Left lung (tissue), 14 donors: ENCODE measurements at places on chromosomes 6 and 20. TPM values are rescaled to one million over a fixed set of nuclear protein-coding genes. Genes with fewer than 3 reads are reported as not detected.

GRCh38 chr20:4052139-4052480 is 36.8 kb upstream of the RNF24 start:
- H3K27me3 ChIP-seq, result no peaks in the 10 kb centered on the region
- no peaks in the 10 kb centered on the region for H3K36me3 ChIP-seq
- H3K4me1 ChIP-seq, result peaks cover 5% of the 10 kb centered on the region
- peak overlapping the region; percentile 13 for H3K27ac ChIP-seq
- no peak for DNase-seq
- H3K4me3 ChIP-seq, result no peak overlapping the region

GRCh38 chr6:138271451-138271850 is 53.2 kb upstream of the PBOV1 start:
- H3K4me1 ChIP-seq, result no peaks in the 10 kb centered on the region
- no peaks in the 10 kb centered on the region for H3K27me3 ChIP-seq
- H3K4me3 ChIP-seq, result no peak overlapping the region
- no peak for DNase-seq

DNA sequence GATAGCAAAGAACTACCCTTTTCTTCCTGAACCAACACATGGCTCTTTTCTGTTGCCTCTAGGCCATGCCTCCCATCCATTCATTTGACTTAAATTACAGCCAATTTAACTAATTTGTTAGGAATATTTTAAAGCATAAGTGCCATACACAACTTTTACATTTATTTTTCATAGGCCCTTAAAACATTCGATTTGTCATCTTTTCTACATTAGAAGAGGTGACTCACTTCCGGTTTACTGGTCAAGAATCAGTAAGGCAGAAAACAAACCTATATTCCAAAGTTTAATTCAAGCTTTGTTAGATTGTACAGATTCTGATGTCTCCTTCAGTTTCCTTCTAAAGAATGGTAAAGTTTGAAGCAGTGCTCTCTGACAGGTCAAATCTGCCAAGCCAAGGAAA is 344.3 kb downstream of the SAMD5 start:
- no peak overlapping the region for H3K27ac ChIP-seq
- no peak overlapping the region for H3K4me3 ChIP-seq
- H3K27me3 ChIP-seq, result no peaks in the 10 kb centered on the region
- no peak for DNase-seq
- no peaks in the 10 kb centered on the region for H3K4me1 ChIP-seq

- H3K27me3 ChIP-seq, result no peaks in the 10 kb centered on the region
- no peak overlapping the region for H3K4me3 ChIP-seq
- no peaks in the 10 kb centered on the region for H3K4me1 ChIP-seq
- no peak overlapping the region for H3K27ac ChIP-seq
- peak; percentile 10 for DNase-seq
Observed at GRCh38 chr6:144922120-144922722, 637.1 kb downstream of the UTRN start.

- no peak overlapping the region for H3K27ac ChIP-seq
- no peak for DNase-seq
- no peaks in the 10 kb centered on the region for H3K27me3 ChIP-seq
- no peak overlapping the region for H3K4me3 ChIP-seq
Observed at GRCh38 chr6:80639181-80639629, 532.7 kb downstream of the BCKDHB start.

- peaks cover 48% of the 10 kb centered on the region for H3K4me1 ChIP-seq
- DNase-seq, result peak; percentile 36
- H3K27ac ChIP-seq, result peak overlapping the region; percentile 84
- H3K4me3 ChIP-seq, result peak overlapping the region; percentile 69
- no peaks in the 10 kb centered on the region for H3K36me3 ChIP-seq
- peaks cover 72% of the 10 kb centered on the region for H3K27me3 ChIP-seq
Observed at GRCh38 chr6:45422503-45423110, 44.9 kb upstream of the SUPT3H start.

B4GALT5 gene
- polyA plus RNA-seq, result 46.2 TPM

DNA sequence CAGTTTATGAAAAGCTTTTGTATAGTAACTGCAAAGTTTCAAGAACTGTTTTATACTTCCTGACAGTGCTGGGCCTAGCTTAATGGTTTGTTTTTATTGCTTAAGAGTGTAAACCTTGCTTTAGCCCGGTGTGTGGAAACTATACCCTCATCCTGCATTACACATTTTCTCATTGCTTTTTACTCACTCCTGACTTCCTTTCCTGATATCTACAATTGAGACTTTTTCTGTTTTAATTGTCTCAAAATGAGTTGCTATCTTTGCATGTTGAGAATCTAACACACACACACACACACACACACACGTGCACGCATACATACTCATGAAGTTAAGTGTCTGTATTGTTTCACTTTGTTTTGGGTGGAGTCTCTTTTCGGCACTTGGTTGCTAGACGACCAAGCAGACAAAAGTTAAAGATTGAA is 16.7 kb downstream of the BMP2 start:
- H3K4me3 ChIP-seq, result no peak overlapping the region
- H3K27ac ChIP-seq, result peak overlapping the region; percentile 60
- no peak for DNase-seq
- H3K36me3 ChIP-seq, result no peaks in the 10 kb centered on the region

SLC22A2 gene
- 0.14 TPM for polyA plus RNA-seq

DNA sequence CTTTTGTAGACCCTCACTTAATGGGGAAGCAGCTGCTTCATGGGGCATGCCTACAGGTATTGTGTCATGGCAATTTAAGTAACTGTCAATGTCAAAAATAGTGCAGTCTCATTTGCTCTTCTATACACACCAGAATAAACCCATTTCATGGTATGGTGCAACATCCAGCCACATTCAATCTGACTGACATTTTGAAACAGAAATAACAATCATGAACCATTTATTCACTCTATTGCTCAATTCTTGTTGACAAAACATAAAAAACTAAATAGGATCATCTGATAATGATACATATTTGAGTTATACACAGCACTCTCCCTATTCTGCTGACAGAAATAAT is 122.9 kb downstream of the MAP7 start:
- no peaks in the 10 kb centered on the region for H3K4me1 ChIP-seq
- H3K36me3 ChIP-seq, result no peaks in the 10 kb centered on the region
- H3K27me3 ChIP-seq, result no peaks in the 10 kb centered on the region
- H3K27ac ChIP-seq, result no peak overlapping the region
- H3K4me3 ChIP-seq, result no peak overlapping the region
- no peak for DNase-seq

MEI4 gene
- polyA plus RNA-seq, result 0.05 TPM

GRCh38 chr6:166648846-166649245 is 21.8 kb upstream of the RPS6KA2 start:
- no peaks in the 10 kb centered on the region for H3K4me1 ChIP-seq
- H3K36me3 ChIP-seq, result no peaks in the 10 kb centered on the region
- no peak overlapping the region for H3K4me3 ChIP-seq
- H3K27ac ChIP-seq, result no peak overlapping the region
- DNase-seq, result no peak

UBD gene
- 0.25 TPM for polyA plus RNA-seq

GRCh38 chr6:38658418-38659167 is 18.9 kb upstream of the BTBD9 start:
- no peaks in the 10 kb centered on the region for H3K27me3 ChIP-seq
- H3K27ac ChIP-seq, result no peak overlapping the region
- H3K4me1 ChIP-seq, result no peaks in the 10 kb centered on the region
- no peak overlapping the region for H3K4me3 ChIP-seq

- H3K27me3 ChIP-seq, result no peaks in the 10 kb centered on the region
- no peaks in the 10 kb centered on the region for H3K4me1 ChIP-seq
- no peak overlapping the region for H3K4me3 ChIP-seq
- no peaks in the 10 kb centered on the region for H3K36me3 ChIP-seq
Observed at GRCh38 chr6:119736296-119737021, 386.9 kb upstream of the MAN1A1 start.

MROH8 gene
- 4.9 TPM for polyA plus RNA-seq

RMND1 gene
- polyA plus RNA-seq, result 30.2 TPM

DNA sequence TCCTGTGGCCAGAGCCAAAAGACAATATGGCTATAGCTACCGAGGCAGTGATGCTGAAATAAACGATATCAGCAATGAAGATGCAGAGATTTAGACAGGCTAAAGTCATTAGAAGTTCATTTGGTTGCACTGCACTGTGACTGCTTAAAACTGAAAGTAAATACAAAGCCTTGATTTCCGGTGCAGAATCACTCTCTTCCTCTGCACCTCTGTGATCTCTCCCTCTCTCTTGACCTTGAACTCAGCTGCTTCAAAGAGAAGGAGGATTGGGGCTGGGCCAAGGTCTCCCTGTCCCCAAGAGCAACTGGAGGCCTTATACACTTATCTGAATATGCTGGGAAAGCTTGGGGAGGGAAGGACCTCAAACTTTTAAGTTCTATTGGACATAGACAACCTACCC is 34.6 kb upstream of the SPACA1 start:
- no peaks in the 10 kb centered on the region for H3K4me1 ChIP-seq
- no peaks in the 10 kb centered on the region for H3K36me3 ChIP-seq
- H3K4me3 ChIP-seq, result no peak overlapping the region
- H3K27ac ChIP-seq, result no peak overlapping the region
- no peak for DNase-seq

GRCh38 chr6:37738216-37738615 is 40.5 kb upstream of the MDGA1 start:
- no peaks in the 10 kb centered on the region for H3K36me3 ChIP-seq
- no peaks in the 10 kb centered on the region for H3K27me3 ChIP-seq
- H3K4me3 ChIP-seq, result no peak overlapping the region

GRCh38 chr6:141531040-141531439 is 601.7 kb upstream of the GJE1 start:
- no peak for DNase-seq
- no peak overlapping the region for H3K4me3 ChIP-seq
- H3K4me1 ChIP-seq, result no peaks in the 10 kb centered on the region
- H3K27ac ChIP-seq, result no peak overlapping the region
- no peaks in the 10 kb centered on the region for H3K27me3 ChIP-seq
- no peaks in the 10 kb centered on the region for H3K36me3 ChIP-seq
